ENCODE measurements at places on chromosomes 3 and 15.

DNA sequence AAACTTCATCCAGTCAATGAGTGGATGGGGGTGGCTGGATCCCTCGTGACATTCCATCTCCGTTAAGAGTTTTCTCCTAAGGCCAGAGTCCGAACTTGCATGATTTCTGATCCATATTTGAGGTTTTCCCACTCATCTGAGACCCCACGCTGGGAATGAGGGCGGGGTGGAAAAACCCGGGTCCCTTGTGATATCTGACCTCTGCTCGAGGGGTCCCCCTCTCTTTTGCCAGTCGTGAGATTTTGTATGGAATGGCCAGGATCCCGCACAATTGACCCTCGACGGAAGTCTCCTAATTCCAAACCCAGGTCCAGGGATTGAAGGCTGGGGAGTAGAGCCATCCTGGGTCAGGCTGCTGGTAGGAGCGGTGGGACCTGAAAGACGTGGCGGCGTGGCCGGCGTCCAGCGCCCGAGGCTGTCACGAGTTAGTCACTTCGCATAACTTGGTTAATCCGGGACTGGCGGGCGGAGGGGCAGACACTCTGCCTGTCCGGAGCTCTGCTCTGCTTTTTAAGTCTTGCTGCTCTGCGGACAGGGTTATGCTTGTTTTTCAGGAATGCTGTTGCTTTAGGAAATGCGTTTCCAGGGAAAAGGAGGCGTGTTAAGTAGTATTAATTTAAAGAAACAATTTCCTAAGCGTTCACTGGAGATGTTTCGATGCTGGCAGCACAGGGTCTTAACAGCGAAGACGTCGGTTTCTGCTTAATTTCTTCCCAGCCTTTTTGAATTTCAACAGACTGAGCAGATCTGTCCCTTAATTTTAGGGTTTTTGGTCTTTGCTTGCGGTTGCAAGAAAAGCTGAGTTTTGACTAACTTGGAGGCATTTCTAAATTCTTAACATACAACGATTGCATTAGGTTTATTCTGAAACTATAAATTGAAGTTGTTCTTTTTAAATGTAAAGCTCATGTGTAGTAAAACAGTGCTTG lies 69.7 kb upstream of the LRRFIP2 start:
- no peak for DNase-seq

DNA sequence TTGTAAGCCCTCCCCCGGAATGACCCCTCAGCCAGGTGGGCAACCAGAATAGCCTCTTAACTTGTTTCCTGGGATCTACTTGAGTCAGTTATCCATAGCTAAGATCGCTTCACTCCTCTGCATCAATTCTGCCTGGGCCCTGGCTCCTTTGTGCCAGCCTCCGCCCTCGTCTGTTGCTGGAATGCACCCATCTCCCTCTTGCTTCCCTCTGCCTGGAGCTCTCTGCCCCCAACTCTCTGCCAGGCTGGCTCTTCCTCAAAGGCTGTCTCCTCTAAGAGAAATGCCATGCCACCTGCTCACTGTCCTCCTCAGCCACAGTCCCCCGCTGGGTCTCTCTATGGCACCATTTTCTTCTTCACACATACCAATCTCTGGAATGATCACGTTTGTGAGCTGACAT lies 240.8 kb downstream of the ADAMTS17 start:
- DNase-seq, result no peak

- DNase-seq, result no peak
These were observed 17.8 kb downstream of the MRAS start for GRCh38 chr3:138366006-138366759.

DNA sequence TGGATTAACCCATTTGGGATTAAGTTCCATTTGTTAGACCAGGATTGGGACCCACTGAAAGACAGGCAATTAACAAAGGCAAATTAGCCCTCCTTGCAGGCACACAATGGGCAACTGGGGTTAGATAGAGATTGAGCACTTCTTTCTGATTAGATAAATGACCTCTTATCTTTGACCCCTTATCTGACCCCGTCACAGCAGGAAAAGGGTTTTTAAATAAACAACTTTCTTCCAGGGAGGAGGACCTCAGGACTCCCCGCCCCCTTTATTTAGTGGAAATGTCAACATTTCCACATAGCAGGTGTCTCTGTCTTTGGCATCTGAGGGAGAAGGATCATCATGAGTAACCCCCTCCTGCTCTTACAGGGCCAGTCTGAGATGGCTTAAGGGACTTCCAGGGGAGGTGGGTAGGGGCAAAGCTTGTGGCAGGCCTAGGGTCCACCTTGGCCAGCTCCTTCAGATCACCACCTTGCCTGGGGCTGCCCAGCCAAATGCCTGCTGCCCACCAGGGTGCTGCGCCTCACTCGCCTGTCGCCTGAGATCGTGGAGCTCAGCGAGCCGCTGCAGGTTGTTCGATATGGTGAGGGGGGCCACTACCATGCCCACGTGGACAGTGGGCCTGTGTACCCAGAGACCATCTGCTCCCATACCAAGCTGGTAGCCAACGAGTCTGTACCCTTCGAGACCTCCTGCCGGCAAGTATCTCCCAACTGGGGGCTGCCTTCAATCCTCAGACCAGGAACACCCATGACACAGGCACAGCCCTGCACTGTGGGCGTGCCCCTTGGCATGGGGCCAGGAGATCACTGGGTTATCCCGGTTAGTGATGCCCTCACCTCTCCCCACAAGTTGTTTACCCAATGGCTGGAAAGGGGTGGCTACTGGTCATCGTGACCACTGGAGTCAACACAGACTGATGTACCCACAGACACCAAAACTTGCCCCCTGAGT lies 2.6 kb upstream of the WDR6 start:
- DNase-seq, result no peak

GRCh38 chr15:81303244-81304225 lies 20.4 kb downstream of the STARD5 start:
- DNase-seq, result no peak

- DNase-seq, result no peak
These were observed 11.9 kb downstream of the ARIH2 start for GRCh38 chr3:48930590-48930989.

GRCh38 chr3:27568393-27568792 lies 84.2 kb upstream of the SLC4A7 start:
- peak; percentile 42 for DNase-seq

DNA sequence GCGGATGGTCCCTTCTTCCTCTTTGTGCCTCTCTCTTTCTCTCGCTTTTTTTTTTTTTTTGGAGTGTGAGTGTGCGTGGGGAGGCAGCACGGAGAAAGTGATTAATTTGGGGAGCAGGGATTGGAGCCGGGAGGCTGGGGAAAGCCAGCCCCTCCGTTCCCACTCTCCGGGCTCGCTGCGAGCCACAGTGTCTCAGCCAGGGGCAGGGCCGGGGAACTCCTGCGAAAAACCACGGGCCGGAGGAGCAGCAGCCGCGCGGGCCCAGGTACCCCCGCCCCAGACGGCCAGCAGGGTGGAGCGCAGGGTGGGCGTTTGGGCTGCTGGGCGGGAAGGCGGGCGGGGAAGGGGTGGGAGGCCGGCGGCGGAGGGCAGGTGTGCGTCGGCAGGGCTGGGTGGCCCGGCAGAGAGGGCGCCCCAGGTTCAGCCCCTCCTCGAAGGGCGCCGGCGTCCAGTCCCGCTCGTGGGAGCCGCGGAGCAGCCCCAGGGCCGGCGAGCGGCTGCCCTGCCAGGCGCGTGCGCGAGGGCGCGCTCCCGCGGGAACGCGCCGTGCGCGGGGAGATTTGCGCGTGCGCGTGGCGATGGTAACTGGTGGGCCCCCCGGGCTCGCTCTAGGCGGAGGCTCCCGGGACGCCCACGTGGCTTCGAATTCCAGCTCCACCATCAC lies 1.4 kb downstream of the CHL1 start:
- DNase-seq, result no peak
